Fibroblast of skin of right quadriceps (primary cell): ENCODE measurements at places on chromosomes 7 and 10.

DNA sequence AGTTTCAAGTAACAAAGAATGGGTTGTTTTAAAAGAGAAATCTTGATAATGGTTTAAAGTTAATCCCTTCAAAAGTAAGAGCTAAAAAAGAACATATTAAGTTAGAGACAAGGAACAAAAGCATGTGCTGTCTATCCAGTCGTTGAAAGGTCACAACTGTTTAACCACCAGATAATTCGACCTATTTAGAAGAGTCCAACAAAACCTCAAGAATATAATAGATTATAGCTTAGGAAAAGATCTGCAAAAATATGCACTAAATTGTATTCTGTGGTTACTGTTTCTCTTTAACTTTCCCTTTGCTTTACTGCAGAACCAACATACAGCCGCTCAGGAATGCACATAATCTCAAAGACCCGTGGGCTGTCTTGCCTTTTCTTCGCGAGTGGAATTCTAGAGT, 74.9 kb downstream of the PCGF5 start:
- DNase-seq, result no peak

DNA sequence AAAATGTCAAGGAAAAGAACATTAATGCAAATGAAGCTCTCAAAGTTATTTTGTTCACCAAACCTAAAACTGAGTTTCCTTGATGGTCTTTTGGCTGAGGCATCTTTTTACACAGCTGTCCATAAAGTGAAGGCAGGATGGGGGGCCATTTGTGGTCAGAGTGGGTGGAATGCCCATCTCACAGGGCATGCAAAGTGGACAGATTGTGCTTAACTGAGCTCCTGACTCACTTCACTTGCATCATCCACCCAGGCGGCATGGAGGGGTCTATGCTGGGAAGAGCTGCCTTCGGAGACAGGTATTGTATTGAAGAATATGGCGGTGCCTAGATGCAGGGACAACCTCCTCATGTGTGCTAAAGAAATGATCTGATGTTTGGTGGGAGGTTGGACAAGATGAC, 905.3 kb downstream of the KCNMA1 start:
- no peak for DNase-seq

DNA sequence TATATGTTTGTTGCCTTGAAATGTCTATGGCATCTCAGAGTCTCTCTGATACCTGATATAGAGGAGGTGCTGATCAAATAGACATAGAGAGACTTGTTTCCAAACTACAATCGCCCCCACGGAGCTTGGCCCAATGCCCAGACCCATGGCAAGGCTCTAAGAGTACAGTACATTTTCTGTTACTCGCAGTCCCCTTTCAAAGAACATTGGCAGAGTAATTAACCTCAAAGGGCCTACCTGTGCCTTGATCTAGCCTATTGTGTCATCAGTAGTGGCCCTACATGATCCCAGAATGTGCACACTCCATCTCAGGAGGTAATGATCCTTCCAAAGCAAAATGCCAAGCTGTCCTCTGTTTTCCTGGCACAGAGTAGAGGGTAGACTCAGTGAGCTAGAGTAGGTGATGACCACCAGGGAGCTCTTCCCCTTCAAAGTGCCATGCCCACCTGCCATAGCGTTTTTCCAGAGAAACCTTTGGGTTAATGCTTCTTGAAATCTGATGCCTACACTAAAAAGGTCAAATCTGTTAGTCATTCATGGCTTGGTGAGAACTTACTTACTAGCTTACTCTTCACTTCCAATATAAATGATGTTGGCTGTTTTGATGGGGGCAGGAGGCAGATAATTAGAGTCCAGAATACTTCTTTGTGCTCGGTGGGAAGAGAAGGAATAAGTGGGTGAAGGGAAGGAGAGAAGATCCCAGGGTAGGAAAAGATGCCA, 41.2 kb upstream of the ACSL5 start:
- no peak for DNase-seq

DNA sequence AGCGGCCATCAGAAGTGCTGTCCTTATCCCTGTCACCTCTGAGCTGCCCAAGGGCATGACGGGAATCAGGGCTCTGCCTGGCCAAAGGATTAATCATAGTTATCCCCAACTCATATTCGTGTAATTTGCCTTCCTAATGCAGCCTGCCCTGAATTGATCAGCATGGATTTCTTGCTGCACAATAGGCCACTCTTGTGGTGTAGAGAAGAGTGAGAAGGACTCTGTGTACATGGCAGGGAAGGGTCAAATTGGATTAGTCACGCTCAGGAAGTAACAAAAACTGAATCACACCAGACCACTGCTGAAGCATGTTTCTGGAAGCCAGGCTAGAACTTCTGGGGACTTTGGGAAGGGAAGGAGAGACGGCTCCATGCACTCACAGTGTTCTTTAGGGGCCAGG, 227.0 kb downstream of the BUB3 start:
- no peak for DNase-seq

GRCh38 chr7:31134246-31135188, 82.4 kb downstream of the ADCYAP1R1 start:
- DNase-seq, result peak; percentile 64

DNA sequence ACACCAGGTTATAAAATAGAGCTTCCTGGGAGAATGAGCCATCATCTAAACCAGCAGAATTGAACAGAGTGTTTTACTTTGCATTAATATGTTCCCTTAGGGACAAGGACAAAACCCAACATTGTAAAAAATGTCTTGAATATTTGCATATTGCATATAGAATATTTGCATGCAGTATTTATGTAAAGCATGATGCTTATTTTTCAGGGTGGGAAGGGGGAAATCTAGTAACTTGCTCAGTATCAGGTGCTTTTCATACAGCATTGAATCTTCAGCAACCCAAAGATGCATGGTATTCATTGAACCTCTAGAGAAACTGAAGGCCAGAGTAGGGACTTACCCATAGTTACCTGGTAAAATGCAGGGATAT, 409.2 kb upstream of the ZMIZ1 start:
- no peak for DNase-seq

- DNase-seq, result no peak
Observed at GRCh38 chr7:51665045-51665780, 348.6 kb upstream of the COBL start.

DNA sequence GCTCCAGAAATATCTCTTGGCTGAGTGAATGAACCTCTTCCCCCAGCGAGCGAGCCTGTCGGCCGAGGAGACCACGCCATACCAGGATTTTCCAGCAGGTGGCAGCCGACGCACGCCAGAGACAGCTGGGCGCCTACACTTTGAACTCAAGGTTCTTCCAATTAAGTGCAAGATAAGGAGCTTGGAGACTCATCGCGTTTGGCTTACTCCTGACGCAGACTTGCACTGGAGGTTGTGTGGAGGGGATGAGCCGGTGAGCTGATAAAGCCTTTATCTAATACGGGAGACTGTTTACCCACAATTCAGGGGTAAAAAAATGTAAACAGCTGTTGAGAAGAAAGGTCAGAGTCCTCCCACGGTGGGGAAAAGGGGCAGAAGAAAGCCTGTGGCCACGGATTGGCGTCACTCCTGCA, 45.9 kb upstream of the EMX2 start:
- peak; percentile 88 for DNase-seq

DNA sequence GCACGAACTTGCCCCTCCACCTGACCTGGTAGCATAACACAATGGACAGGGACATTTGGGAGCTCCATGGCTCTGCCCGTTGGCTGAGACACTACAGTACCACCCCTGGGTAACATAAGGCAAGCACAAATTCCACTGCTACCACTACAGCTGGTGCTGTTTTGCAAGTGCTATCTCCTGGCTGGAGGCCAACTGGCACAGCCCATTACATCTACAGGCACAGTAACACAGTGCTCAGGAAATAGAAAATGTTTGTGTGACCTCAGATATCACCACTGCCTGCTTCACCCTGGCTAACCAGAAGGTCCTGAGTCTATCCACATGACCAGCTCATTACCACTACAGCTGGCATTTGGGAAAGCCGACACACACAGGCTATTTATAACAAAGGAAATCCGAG, 631.1 kb upstream of the MBL2 start:
- DNase-seq, result no peak

DNA sequence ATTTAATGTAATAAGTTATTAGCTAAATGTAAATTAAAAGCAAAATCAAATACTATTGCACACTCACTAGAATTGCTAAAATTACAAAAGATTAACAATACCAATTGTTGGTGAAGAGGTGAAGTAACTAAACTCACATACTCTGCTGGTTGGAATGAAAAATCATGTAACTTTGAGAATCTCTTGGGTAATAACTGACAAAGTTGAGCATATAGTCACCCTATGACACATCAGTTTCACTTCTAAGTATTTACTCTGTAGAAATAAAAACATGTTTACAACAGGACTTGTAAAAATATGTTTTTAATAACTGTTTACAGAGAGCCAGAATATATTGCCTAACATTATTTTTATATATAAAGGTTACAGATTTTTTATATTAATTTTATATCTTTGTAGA, 33.6 kb downstream of the CNTNAP2 start:
- DNase-seq, result peak; percentile 36

DNA sequence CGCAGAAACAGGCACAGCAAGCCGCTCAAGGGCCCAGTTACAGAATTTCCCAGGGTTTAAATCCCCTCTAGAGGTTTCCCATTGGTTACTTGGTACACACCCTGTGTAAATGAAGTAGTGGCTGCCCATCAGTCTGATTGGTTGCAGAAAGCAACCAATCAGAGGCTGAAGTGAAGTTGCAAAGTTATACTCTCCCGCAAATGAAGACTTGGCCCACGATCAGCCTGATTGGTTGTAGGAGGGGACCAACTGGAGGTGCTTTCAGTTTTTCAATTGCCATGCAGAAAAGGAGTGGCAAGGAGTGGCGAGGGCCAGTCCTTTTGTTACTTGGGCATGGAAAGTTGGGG, 909.2 kb upstream of the AUTS2 start:
- no peak for DNase-seq

- no peak for DNase-seq
Observed at GRCh38 chr10:77406764-77407430, 230.7 kb downstream of the KCNMA1 start.

DNA sequence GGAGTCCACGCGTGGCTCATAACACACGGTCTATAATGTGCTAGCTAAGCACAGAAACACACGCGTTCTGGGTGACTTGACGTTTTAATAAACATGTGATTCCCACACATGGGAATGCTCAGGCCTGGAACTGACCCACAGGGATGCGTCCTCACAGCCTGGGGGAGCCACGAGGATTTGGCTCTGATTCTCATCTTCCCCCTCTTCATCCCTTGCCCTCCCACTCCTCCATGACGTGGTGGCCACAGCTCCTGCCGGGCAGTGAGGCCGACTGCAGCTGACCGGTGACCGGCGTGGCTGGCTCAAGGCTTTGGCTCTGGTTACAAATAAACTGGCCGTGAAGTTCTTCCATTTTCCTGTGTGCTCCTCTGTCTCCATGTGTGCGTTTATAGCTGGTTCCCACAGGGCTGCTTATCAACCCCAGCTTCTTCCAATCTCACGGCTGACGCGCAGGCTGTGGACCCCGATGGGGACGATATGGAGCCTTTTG, 40.9 kb upstream of the KLF6 start:
- DNase-seq, result no peak

GRCh38 chr7:101243646-101244374, 1.1 kb downstream of the FIS1 start:
- DNase-seq, result no peak

- DNase-seq, result no peak
Observed at GRCh38 chr7:66505531-66506451, 122.9 kb upstream of the KCTD7 start.

GRCh38 chr7:41098402-41098801, 604.5 kb downstream of the INHBA start:
- DNase-seq, result no peak

GRCh38 chr10:50788951-50789945, 49.5 kb downstream of the ASAH2B start:
- DNase-seq, result peak; percentile 41

- peak; percentile 83 for DNase-seq
Observed at GRCh38 chr10:4351723-4352413, 474.1 kb upstream of the AKR1E2 start.

- DNase-seq, result peak; percentile 83
Observed at GRCh38 chr7:24831240-24831639, 74.0 kb upstream of the GSDME start.

- no peak for DNase-seq
Observed at GRCh38 chr10:119166118-119166500, 595 bp upstream of the SFXN4 start.
